ENCODE measurements at places on chromosomes 5 and 9.

- no peak for DNase-seq
These were observed 4.4 kb upstream of the GLIPR2 start for GRCh38 chr9:36132086-36132485.

DNA sequence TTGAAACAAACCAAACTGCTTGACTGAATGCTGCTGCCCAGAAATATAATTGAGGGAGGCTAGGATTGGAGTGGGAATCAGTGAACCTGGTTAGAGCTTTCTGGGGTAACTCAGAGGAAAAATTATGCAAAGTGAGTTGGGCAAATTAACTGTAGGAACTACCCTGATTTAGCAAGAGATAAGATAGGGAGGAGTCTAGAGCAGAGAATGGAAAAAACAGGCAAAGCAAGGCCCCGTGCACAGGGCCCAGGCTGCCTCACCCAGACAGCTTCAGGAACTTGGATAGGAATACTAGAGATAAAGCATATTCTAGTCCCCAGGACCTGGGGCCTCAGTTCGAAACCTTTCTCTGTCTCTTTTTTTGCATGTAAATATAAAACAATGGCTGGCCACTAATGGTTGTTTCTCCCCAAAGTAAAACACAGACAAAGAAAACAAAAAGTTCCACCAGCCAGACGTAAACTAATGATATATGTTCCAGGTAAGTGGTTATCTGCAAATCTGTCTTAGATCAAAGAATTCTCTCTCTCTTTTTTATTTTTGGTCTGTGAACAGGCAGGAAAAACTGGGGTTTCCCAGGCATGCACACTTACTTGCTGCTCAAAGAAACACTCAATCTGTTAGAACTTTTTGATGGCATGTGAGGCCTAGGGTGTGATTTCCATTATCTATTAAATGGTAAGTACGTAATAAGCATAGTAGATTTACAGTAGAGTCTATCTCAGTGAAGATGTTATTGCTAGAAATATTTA, 168.1 kb upstream of the MAP3K1 start:
- no peak for DNase-seq

GRCh38 chr5:136042156-136042555, 13.4 kb downstream of the TGFBI start:
- DNase-seq, result no peak

GRCh38 chr5:79691007-79691406, 1.4 kb downstream of the CMYA5 start:
- no peak for DNase-seq

DNA sequence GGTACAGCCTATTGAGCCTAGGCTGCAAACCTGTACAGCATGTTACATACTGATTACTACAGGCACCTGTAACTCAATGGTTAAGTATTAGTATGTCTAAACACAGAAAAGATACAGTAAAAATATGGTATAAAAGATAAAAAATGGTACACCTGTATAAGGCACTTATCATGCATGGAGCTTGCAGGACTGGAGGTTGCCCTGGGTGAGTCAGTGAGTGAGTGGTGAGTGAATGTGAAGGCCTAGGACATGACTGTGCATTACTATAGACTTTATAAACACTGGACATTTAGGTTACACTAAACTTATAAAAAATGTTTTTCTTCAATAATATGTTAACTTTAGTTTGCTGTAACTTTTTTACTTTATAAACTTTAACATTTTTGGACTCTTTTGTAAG, 171.3 kb downstream of the SLC28A3 start:
- no peak for DNase-seq

GRCh38 chr9:84278130-84278529, 62.4 kb downstream of the SLC28A3 start:
- no peak for DNase-seq

- no peak for DNase-seq
These were observed 84.7 kb downstream of the EDIL3 start for GRCh38 chr5:84299959-84300358.

DNA sequence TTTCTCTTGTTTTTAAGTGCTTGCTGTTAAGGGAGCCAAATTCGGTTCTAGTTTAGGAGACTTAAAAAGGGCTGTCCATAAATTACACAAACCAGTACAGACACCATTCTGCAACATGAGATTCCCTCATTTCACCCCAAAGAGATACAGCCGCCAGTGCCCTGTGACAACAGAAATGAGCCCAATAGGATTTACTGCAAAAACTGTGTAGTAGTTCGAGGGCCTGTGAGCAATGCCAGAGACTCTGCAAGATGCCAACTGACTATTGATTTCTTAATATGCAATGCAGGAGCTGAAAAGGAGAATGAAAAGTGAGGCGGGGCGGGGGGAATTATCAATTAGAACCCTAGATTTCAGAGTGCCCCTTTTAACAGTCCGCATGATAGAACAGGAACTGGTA, 5.7 kb upstream of the C5orf15 start:
- DNase-seq, result no peak

GRCh38 chr9:86116425-86116824, 17.1 kb upstream of the GOLM1 start:
- no peak for DNase-seq

GRCh38 chr5:177333420-177334154, 17.9 kb downstream of the LMAN2 start:
- no peak for DNase-seq

DNA sequence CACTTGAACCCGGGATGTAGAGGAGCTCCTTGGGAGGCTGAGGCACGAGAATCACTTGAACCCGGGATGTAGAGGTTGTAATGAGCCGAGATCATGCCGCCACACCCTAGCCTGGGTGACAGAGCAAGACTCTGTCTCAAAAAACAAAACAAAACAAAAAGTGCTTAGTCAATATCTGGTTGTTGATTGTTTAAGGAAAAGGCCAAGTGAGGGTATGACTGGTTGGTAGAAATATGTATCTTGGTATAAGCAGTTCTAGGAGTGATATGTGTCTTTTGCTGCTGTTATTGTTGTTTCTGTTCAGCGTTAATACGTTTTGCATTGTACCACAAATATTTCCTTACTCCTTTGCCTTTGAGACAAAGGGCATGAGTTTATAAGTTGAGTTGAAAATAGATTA, 210.7 kb upstream of the DMRT1 start:
- DNase-seq, result no peak

GRCh38 chr9:133754187-133754586, 16.0 kb upstream of the SARDH start:
- DNase-seq, result no peak

GRCh38 chr5:118379470-118379869, 608.9 kb downstream of the DTWD2 start:
- DNase-seq, result no peak

GRCh38 chr5:127441799-127442484, 75.5 kb upstream of the PRRC1 start:
- DNase-seq, result no peak

DNA sequence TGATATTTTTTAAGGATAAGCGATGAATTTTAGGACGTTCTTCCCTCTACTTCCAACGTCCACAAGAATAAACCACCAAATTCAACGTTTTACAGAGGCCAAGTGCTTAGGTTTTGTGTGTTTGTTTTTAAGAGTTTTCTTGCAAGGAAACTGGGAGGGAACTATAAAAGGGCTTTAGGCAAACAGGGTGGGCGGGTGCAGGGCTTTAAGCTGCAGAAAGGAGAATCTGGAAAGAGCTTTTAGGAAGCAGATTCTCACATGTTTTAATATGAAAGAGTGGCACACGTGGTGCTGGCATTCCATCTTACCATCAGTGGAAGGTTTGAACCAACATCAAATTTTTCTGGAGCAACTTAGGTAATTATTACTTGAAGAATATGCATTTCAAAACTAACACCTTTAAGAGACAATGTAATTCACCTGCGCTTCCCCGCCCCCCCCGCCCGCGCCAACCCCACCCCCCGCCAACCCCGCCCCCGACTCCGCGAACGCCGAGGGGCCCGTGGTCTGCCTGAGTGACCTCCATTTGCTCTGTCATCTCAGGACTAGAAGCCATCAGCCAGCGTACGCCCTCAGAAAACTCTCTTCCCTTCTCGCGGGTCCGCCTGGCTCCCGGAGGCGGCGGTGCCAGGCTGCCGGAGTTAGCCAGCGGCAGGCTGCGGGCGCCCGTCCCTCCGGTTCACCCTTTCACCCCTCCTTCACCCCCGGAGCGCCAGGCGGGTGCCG, 911 bp upstream of the PIK3R1 start:
- no peak for DNase-seq

DNA sequence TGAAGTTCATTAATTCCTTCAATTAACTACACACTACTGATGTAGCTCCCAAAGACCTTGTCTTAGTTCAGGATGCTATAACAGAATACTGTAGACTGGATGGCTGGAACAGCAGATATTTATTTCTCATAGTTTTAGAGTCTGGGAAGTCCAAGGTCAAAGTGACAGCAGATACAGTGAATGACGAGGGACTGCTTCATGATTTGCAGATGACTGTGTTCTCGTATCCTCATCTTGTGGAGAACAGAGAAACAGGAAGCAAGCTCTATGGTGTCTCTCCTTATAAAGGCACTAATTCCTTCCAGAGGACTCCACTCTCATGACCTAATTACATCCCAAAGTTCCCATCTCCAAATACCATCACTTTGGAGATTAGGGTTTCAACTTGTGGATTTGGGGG, 65.6 kb upstream of the MAP1B start:
- DNase-seq, result no peak

DNA sequence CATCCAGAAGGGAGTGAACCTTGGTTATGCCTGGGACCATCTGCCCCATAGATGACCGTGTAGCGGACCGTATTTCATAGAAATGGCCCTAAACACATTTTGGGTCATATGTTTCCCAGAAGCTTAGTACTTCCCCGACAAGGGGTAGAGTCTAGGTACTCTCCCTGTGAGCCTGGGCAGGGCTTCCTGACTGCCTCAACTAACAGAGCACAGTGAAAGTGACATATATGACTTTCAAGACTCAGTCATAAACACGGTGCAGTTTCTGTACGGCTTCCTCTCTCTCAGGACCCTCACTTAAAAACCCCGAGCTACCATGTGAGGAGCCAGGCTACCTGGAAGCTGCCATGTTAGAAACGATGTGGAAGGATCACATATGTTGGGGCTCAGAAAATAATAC, 20.9 kb downstream of the C9orf57 start:
- no peak for DNase-seq

GRCh38 chr5:173835131-173835530, 53.0 kb upstream of the CPEB4 start:
- DNase-seq, result peak; percentile 39

DNA sequence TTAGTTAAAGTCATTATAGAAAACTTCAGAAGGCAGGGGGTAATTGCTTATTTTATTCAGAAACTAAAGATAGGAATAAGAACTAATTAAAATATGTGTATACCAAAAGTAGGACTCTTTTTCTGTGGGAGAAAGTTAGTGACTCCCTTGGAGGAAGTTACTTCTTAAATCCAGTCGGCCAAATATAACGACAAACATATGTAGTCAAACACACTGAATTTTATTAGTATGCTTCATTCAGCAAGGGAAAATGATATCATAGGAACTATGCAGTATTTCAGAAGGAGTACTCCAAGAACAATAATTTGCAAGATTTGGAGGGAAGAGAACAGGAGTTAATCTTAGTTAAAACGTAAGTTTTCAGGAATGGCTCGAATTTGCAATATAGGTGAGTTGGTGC, 432.6 kb downstream of the CYLC2 start:
- no peak for DNase-seq

GRCh38 chr9:70060883-70061507, 17.3 kb downstream of the MAMDC2 start:
- DNase-seq, result no peak

DNA sequence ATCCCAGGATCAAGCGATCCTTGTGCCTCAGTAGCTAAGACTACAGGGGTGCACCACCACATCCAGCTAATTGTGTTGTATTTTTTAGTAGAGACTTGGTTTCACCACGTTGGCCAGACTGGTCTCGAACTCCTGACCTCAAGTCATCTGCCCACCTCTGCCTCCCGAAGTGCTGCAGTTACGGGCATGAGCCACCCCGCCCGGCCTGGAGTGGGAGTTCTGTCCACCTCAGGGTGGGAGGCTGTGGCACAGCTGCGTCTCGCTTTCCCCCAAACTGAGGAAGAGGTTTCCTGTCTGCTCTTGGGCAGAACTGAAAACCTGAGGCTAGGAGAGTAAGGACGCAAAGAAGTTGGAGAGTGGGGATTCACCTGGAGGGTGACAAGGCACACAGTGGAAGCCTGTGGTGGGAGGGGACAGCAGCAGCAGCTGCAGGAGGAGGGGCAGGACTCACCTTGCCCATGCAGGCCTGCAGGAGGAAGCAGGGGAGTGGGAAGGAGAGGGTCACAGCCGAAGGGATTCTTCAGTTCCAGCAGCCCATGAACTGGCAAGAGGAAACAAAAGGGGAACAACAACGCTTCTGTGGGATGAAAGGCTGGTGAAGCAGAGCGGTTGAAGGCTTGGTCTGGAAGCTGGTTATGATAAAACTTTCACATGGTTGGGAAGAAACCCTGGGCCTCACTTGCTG, 181.4 kb downstream of the GAS1 start:
- no peak for DNase-seq

- no peak for DNase-seq
These were observed 121.3 kb downstream of the FGF10 start for GRCh38 chr5:44267909-44268308.

DNA sequence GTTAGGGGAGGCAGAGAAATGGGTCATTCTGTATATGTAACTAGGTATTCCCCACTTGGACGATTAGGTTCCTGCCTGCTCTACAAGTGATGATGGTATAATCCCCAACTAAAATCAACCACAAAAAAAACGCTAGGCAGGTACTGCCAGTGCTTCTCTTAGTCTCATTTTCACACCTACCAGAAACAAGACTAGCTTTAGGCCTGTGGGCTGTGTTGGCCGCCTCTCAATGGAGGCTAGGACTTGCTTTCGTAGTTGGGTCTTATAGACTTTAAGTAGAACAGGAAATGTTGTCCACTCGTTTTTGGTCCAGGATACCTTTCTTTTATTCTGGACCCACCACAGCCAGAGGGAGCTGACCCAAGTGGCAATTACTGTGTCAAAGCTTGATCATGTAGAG, 111.8 kb downstream of the UNC13B start:
- DNase-seq, result no peak

DNA sequence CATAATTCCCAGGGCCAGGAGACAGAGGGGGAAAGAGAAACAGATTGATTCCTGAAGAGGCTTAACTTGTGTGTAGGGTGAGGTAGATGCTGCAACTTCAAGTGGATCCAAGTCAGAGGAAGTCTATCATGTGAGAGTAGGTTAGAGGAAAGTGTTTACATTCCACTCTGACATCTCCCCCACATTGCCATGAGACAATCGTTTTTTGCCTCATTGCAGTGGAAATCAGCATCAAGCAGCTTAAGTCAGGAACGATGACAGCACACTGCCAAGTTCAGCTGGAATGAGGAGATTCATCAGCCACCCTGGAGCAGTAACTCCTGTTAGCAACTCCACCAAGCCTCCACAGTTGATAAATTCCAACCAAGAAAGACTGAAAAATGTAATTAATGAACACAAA, 689.7 kb upstream of the MEF2C start:
- DNase-seq, result no peak

- DNase-seq, result no peak
These were observed 103.3 kb upstream of the PITX1 start for GRCh38 chr5:135137146-135137915.

GRCh38 chr5:40575411-40575810, 104.3 kb upstream of the PTGER4 start:
- no peak for DNase-seq

Measured in GF-D8 (cell line).